ENCODE measurements at places on chromosomes 7 and 10.

DNA sequence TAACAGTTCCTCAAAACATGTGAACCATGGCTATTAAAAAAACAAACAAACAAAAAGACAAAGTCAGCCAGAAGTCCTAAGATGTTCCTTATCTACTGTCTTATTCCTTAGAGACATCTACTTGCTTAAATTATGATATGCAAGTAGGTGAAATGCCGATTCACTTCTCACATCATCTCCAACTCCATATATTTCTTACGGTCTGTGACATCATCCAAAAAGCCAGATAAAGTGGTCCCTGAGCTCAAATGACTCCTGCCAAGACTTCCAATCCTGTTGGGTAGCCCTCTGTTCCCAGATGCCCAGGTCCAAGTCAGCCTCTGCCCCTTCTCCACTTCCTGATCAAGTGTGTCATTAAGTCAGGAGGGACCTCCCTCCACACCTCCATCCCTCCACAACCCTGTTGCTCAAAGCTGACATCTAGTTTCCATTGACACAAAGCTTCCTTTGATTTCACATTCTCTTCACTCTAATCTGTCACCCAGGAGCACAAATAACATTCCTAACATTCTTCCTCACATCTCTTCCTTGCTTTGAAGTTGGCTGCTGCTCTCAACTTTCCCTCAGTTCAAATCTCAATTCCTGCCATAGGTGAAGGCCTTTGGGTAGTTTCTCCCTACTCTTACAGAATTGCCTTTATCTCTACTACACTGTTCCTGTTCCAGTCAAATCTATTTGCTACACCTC is 56.1 kb upstream of the PDLIM1 start:
- no peak for DNase-seq

DNA sequence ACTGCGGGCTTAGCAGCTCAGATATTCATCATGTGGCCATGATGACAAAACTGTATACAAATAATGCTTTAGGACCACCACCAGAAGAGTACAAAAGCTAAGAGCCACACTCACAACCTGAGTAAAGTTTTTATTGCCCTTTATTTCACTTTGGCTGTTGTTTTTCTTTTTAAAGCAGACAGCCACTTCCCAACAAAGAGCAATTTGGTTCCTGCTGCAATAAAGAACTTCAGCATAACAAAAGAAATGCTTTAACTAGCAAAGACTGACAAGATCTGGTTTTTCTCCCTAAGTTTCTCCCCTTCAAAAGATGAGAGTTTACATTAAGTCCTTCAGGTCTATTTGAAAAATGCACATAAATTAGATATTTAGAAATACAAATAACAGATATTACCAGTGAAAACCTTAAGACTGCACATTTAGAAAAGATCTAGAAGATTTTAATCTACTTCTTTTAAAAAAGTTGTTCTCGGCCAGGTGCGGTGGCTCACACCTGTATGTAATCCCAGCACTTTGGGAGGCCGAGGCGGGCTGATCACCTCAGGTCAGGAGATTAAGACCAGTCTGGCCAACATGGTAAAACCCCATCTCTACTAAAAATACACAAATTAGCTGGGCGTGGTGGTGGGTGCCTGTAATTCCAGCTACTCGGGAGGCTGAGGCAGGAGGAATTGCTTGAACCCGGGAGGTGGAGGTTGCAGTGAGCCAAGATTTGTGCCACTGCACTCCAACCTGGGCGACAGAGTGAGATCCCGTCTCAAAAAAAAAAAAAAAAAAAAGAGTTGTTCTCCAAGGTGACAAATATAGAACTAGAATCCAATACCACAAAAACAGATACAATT is 59.4 kb downstream of the WAPL start:
- DNase-seq = no peak

DNA sequence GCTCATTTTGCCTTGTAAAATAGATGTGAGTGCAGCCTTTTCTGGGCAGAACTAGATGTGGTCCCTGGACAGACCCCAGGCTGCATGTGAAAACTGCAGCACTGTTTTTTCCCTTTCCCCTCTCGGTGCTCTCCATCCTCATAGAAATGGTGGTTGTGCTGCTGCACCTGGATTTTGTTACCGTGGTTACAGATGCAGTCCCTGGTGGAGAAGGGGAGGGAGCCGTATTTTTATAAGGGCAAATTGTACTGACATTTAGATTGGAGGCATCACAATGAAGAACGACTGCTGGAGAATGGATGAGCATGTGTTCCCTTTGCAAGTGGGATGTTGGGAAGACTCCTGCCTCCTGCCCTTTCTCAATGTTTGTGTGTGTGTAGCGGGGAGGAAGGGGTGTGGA is 469.9 kb downstream of the CCSER2 start:
- no peak for DNase-seq

DNA sequence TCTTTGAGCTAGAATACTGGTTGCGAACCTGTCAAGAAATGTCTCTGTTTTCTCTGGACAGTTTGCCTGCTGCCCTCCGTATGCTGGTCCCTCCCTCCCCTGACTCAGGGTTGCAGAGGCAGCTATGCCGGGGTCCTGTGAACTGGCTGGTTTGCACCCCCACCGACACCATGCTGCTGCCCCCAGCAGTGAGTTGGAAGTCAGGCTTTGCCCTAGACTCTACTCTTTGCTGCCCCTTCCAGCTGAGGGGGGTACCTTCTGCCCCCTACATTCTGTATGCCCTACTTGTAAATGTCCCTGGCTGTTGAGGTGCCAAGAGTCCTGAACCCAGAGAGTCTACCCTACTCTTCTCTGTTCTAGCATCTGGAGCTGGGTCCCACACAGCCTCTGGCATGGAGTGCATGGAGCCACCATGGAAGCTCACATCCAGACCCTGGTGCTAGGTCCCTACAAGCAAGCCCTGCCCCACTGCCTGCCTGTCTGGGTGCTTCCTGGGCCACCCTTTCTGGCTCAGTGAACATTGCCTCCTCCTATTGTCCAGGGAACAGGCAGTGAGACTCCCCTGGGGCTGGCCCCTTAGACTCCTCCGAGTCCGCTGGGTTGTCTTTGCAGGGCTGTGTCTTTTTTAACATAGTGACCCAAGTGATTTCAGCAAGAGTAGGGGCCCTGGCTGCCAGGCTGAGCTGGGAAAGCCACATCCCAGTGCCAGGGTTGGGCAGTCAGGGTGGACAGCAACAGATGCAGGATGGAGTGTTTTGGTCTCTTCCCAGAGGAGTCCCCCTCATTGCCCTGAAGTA is 138.9 kb downstream of the ADCY1 start:
- no peak for DNase-seq

DNA sequence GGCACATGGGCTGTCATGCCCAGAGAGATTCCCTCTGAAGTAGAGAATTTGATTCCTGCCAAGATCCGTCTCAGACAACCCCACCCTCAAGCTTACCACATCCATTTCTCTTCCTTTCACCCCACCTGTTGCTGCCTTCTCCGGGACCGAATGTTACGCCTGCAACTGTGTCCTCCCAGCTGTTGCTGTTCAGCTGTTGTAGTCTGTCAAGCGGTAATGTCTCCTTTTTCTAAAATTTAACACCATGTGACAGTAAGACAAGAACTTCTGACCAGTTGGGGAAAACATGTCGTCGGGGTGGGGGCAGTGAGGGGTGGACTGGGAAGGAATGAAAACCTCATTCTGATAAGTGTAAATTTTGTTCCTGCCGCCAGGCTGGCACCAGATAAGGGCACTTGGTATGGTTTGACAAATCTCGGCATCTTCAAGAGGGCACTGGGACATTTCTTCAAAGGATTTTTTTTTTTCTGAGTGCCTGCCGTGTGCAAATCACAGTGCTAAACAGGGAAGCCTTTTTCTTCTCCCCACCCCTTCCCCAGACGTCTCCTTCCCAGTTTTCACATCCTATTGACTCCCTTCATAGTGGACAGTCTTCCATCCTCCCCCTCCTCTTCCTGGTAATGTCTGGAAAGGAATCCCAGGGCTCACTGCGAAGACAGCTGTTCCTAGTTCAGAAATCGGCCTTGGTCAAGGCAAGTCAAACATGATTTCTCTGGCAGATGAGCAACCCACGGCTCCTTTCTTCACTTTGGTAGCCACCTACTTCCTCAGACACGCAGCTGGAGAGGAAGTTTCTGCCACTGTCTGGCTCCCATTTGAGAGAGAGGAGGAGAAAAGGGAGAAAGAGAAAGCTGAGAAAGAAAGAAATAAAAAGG is 5.0 kb upstream of the CELF2 start:
- no peak for DNase-seq

DNA sequence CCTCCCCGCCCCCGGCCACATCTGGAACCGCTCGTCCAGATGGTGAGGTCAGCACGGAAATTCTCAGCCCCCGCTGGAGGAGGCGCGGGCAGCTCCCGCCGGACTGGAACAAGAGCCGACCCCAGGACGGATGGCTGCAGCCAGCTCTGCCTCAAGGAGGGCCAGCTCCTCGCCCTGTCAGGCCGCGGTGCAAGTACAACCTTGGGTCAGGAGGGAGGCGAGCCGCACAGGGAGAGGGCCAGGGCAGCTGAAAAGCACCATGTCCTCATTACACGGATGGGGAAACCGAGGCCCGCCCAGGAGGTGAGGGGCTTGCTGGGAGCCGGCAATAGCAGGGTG is 3.8 kb upstream of the GRIFIN start:
- DNase-seq = no peak

DNA sequence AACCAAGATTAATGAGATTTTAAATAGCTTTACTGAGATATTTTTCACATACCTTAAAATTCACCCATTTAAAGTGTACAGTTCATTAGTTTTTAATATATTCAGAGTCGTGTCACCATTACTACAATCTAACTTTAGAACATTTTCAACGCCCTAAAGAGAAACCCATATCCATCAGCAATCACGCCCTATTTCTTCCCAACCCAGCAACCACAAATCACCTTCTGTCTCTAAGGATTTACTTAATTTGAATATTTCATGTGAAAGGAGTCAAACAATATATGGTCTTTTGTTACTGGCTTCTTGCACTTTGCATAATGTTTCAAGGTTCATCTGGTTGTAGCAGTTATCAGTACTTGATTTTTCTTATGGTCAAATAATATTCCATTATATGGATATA is 25.1 kb upstream of the PDZD8 start:
- DNase-seq = no peak
